Thyroid gland (tissue), 4 donors: ENCODE measurements at places on chromosomes 16 and 17. TPM values are rescaled to one million over a fixed set of nuclear protein-coding genes. Genes with fewer than 3 reads are reported as not detected.

The TMEM101 gene
- 37.6 TPM for total RNA-seq

DNA sequence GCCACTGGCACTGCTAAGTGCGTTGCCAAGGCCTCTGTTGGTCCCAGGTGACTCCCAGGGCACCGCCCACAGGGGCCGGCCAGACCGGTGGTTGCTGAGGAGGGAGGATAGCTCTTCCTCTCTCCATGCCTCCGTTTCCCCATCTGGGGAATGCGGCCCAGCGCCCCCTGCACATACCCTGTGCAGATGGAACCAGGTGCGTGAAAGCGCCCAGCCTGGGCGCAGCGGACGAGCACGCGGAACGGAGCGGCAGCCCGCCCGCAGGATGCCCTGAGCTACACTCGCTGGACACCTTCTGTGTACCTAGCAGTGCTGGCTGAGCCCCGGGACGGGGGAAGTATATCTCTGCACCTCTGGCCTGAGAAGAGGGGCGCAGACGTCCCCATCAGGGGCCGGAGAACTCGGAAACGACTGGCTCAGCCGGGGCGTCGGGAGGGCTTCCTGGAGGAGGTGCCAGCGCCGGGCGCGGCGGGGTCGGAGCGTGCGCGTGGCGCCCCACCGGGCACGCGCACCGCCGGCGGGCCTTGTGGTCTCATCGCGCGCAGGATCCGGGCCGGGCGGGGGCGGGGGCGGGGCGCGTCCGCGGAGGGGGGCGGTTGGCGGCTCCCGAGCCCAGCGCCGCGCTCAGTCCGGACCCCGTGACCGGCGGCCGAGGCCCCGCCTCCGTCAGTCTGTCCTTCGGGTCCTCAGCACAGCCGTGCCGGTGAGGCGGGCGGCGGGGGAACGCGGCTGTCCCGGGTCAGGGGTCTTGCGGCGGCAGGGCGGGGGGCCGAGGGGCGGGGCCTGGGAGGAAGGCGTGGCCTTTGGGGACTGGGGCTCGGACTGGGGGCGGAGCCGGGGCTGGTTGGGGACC is at the start of the genes CCDC78 and HAGHL:
Gene CCDC78 (minus strand): TSS at position 6 of the 853 bp plus-strand sequence. CDS start 76 bp downstream, outside the sequence.
Gene HAGHL (plus strand): TSS at position 669 of the 853 bp plus-strand sequence. CDS start 404 bp downstream, outside the sequence.
- DNase-seq: peak; percentile 38

The HCRT gene
- not detected for total RNA-seq

The NAA38 gene
- total RNA-seq: 180 TPM

The PIK3R6 gene
- 0.22 TPM for total RNA-seq

GRCh38 chr17:34884597-34884996 is 76.7 kb downstream of the CCT6B start:
- DNase-seq: no peak

The TSPAN10 gene
- 2.6 TPM for total RNA-seq

GRCh38 chr17:21024024-21024423 is 18.8 kb downstream of the USP22 start:
- no peak for DNase-seq

DNA sequence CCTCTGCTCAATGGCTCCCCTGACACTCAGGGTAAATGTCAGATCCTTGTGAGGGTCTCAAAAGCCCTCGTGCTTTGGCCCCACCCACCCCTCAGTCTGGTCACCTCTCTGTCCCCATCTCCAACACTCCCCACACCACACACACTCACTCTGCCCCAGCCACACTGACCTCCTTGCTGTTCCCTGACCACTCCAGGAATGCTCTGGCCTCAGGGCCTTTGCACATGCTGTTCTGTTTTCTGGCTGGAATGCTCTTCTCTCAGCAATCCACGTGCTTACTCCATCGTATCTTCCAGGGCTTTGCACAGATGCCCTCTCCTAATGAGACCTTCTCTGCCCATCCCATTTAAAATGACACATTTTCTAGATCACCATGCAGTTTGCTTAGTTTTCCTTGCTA is 28.2 kb downstream of the GAS7 start:
- no peak for DNase-seq

The HOXB6 gene
- total RNA-seq: 4.2 TPM

GRCh38 chr16:90044111-90044551 is 24.9 kb upstream of the DBNDD1 start:
- peak; percentile 55 for DNase-seq

The CHST4 gene
- total RNA-seq: not detected

- DNase-seq: no peak
Observed at GRCh38 chr17:18925187-18925586, 26.8 kb upstream of the SLC5A10 start.

DNA sequence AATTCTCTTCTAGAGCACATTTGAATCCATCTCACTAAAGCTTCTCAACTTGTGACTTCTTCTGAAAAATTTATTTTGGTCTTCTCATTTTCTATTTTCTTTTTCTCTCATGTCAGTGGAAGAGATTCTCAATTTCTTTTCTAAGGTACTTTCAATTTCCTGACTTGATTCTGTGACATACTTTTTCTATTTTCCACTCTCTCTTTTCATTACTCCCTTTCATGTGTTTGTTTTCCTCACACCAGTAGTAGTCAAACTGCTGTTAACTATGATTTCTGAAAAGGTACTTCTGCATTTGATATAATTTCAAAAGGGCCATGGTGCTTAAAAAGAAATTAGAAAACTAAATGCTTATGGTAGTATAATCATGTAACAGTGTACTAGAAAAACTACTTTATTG is 41.9 kb downstream of the NFAT5 start:
- no peak for DNase-seq

The ARL2BP gene
- total RNA-seq: 59.9 TPM

GRCh38 chr17:4256952-4257351 is 6.8 kb downstream of the ANKFY1 start:
- no peak for DNase-seq

The TBC1D26 gene
- total RNA-seq: 0.22 TPM

DNA sequence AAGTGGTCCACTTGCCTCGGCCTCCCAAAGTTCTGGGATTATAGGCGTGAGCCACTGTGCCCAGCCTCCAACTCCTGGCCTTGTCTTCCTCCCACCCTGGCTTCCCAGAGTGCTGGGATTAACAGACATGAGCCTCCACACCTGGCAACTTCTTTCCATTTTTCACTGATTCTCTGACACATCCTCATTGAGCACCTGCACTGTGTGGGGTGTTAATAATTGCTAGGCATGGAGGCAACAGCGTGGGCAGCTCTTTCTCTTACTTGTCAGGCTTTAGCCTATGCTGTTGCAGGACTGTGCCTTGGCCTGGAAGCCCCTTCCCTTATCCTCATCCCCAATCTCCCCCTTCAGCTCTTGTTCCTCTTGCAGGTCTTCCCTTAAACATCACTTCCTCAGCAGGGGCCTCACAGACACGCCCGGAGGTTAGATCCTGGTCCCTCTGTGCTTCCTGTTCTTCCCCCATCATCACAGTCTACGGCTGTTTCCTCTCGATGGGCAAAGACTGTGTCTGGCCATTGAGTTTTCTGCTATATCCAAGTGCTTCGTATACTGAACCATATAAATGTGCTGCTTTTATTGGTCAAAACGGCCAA is 7.9 kb downstream of the QPRT start:
- DNase-seq: no peak

The SLC52A1 gene
- not detected for total RNA-seq

The HOXB9 gene
- not detected for total RNA-seq

The KRT40 gene
- total RNA-seq: not detected

The CXCL16 gene
- total RNA-seq: 12.8 TPM

The GPT2 gene
- 12.7 TPM for total RNA-seq

DNA sequence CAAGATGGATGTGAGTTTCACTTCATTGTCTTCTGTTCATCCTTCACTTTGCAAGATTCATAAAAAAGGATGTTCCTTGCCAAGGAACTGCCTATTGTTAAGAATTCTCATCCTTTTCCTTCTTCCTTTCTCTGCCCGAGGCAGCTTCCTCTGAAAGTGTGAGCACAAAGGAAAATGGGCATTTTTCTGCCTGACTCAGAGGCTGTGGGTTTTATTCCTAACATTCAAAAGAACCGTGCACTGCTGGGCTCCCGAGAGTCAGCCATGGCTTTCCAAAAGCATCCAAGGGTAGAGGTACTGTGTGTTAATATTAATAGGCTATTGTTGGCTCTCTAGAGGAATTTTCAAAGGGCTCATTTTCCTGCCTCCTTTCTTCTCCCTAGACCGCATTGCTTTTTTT is 289.4 kb downstream of the ABCC12 start:
- no peak for DNase-seq

DNA sequence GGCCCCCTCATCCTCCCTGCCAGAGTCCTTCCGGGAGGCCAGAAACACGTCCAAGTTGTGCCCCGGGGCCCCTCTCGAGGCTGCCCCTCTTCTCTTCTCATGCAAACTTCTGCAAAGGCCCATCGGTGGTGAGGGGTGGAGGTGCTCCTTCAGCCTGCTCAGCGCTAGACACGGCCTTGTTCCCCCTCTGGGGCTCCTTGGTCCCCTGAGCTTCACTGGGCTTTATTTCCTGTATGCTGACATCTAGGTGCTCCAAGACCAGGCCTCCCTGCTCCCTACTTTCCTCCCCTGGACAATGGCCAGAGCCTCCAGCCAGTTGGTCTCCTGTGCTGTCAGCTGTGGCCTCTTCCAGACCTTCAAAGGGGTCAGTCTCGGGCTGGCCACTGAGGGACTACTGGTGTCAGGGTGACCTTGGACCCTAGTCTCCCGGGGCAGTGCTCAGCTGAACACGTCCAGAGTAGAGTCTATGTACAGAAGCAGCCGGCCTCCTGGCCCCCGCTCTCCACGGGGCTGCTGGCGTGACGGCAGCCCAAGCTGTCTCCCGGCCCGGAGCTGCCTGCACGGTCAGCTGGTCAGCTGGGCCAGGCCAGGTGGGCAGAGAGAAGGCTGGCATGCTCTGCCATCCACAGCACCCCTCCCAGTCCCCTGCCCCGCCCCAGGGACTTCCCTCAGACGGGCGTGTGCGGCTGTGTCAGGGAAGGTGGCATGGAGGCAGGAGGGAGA is 1.7 kb upstream of the PRR35 start:
- peak; percentile 83 for DNase-seq

The SLC35G6 gene
- not detected for total RNA-seq

The LHX1 gene
- not detected for total RNA-seq

DNA sequence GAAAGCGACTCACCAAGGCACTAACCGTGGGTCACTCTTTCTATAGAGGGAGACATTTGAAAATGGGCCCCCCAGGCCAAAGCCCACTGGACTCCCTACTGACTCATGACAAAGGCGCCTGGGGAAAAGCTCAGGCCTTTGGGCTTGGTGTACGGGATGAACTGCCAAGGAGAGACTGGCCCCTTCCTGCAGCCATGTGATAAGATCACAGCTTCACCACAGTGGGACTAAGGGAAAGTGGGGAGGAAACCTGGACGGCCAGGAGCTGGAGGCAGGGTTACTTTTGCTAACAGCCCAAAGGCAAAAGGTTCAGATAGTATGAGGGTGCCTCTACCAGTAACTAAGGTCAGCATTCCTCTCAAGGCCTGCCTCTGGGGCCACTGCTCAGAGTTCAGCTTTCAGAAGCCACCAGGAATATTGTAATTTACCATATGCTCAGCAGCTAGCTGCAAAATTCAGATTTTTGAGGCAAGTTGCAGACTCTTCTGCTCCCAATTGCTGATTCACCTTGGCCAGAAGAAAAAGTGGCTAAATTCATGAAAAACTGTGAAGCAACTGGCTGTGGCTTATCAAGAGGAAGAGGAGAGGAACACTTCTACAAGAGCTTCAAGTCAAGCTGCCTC is 37.1 kb upstream of the SLC25A19 start:
- no peak for DNase-seq

DNA sequence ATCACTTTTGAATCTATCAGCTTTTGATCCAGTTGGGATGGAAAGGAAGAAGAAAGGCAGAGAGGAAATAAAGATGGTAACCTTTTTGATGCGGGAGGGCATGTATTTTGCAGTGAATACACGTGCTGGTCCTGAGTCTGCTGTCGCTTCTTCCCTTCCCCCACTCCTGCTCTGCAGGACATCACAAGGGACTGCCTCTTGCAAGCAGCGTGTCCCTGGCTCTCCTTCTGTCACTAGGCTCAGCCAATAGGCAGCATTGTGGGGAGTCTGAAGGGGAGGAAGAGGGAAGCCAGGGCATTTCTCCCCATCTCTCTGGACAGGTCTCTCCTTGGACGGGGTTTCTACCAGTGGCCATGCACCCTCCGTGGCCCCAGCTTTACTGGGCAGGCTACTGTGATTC is 15.7 kb upstream of the WFDC1 start:
- no peak for DNase-seq

The DPH1 gene
- 61.1 TPM for total RNA-seq

The BCL7C gene
- 43.6 TPM for total RNA-seq

The FZD2 gene
- 3.2 TPM for total RNA-seq

GRCh38 chr17:1060991-1061390 is 64.1 kb downstream of the TIMM22 start:
- DNase-seq: no peak

DNA sequence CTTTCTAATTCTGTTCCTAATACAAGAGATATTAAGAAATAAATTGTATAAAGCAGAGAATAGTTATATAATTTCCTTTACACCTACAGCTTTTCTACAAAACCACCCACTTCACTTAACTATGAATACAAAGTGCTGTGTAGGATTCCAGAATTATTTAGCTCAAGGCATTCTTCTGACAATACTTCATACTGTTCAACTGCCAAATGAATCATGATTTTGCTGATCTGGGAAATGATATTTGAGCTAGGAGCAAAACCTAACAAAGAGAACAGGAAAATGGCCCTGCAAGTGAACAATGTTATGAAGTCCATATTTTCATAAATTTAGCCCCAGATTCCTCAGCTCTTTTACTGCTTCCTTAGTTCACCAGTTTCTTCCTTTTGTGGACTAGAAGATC is 12.9 kb downstream of the BBS2 start:
- DNase-seq: no peak

GRCh38 chr17:5931616-5932015 is 138.6 kb upstream of the WSCD1 start:
- DNase-seq: no peak

- no peak for DNase-seq
Observed at GRCh38 chr17:65403626-65404025, 157.8 kb downstream of the AXIN2 start.

- no peak for DNase-seq
Observed at GRCh38 chr17:38898812-38899348, 26.5 kb upstream of the LASP1NB start.

DNA sequence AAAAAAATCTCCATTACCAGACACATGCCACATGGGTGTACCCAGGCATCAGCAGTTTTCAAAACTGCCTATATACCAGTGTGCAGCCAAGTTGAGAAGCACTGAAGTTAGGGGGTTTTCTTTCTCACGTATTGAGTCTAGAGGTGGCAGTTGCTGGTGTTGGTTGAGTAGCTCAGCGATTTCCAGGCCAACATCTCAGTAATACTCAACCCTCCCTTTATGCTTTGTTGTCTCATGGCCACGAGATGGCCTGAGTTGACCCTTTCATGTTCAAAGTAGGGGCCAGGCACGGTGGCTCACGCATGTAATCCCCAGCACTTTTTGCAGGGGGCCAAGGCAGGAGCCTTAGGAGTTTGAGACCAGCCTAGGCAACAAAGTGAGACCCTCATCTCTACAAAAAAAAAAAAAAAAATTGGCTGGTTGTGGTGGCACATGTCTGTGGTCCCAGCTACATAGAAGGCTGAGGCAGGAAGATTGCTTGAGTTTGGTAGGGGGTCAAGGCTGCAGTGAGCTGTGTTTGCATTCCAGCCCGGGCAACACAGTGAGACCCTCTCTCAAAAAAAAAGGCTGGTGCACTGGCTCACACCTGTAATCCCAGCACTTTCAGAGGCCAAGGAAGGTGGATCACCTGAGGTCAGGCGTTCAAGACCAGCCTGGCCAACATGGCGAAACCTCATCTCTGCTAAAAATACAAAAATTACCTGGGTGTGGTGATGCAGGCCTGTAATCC is 10.8 kb downstream of the LRRC3C start:
- no peak for DNase-seq

- DNase-seq: no peak
Observed at GRCh38 chr16:64657316-64658011, 464.4 kb downstream of the CDH11 start.
